ENCODE measurements at places on chromosomes 1 and 21. TPM values are rescaled to one million over a fixed set of nuclear protein-coding genes. Genes with fewer than 3 reads are reported as not detected.

LCE1E gene
- total RNA-seq = not detected

F13B gene
- total RNA-seq = 2.3 TPM

TLR5 gene
- 15.5 TPM for total RNA-seq

SLC30A2 gene
- 166 TPM for total RNA-seq

TRNP1 gene
- total RNA-seq = 296 TPM

OLFML3 gene
- total RNA-seq = 74.8 TPM

LAMTOR5 gene
- total RNA-seq = 159 TPM

TCHH gene
- total RNA-seq = 0.09 TPM

OR2T35 gene
- not detected for total RNA-seq

GPR3 gene
- 0.09 TPM for total RNA-seq

SYPL2 gene
- total RNA-seq = 3.1 TPM

HLCS gene
- 15.5 TPM for total RNA-seq

MR1 gene
- total RNA-seq = 26.9 TPM

TLCD4 gene
- 24.4 TPM for total RNA-seq
